ENCODE measurements at places on chromosomes 6 and 20.

DNA sequence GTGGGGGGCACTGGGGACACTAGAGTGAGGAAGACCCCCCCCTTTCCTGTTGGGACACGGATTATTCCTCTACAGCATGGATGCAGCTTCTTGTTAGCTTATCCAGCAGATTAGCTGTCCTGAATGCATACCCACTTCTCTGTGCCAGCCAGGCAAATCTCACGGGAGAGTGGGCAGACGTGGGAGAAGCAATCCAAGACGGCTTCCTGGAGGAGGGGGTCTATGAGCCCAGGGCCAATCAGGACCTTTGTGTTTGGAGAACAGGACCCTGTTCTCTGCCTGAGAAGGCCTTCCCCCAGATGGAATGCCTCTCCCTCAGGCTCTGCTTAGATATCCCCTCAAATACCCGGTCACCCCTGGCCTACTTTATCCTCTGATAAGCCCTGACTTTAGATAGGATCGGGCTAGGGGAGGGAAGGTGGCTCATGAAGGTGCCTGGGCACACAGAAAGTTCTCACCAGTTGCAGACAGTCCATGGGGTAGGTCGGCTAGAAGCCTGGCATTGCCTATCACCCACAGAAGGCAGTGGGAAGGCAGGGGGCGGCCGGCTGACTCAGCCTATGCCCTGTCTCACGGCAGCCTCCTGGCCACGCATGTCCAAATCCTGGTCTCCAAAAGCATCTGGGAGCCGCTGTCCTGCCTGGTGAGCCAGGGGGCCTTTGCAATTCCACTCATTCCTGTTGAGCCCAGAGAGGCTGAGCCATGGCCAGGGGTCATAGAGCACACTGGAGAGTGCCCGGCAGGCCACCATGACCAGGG lies 34.7 kb downstream of the SUN5 start:
- no peak for DNase-seq

GRCh38 chr6:76435174-76435573 lies 362.7 kb upstream of the IMPG1 start:
- DNase-seq: no peak

DNA sequence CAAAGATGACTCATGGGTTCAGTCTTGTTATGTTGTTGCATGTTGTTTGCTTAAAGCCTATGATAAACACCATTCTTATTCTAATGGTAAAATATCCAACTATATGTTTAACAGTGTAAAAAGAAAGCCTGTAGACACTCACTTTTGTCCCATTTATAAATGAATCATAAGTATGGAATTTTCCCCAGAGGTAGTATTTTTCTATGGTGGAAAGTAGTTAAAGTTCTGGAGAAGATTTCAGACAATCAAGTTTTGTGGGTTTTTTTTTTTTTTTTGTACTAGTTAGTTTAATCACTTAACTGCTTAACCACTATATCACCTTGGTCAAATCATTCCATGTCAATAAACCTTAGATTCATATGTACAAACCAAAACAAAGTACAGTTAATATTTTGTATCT lies 35.8 kb downstream of the PTCHD4 start:
- DNase-seq: no peak

- DNase-seq: no peak
Observed at GRCh38 chr6:106145741-106146227, 59.6 kb downstream of the PRDM1 start.

DNA sequence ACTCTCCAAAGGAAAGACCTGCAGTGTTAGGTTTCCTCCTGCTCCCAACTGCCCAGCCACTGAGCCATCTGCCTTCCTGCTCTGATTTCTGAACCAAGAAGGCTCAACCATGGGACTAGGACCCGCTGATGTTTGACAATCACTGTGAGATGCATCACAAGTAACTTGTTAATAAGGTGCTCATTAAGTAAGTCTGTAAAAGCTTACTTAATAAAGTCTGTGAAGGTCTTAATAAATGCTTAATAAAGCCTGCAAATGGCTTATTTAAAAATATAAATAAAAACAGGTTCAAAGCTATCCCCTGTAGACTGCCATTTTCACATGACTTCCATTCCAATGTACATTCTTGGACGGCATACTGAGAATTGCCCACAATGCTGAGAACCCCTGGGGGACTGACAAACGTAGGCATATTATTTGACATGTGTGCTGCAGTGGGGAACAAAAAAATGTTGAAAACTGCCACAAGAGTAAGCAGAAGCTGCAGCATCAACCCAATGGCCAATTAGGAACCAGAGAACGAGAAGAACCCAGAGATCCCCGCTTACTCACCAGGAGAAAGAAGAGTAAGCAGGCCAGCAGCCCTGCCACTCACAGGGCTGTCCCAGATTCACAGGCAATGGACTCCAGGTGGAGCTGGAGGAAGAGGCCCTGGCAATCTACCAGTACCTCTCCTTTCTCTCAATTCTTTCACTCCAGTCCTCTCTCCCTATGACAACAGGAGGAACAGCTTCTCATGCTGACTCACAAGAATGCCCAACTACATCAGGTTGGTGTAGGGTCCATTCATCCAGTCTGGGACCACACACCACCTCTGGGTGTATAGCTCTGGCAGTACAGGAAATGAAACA lies 19.5 kb downstream of the KIF13A start:
- no peak for DNase-seq
